Occipital lobe (tissue), 3 donors: ENCODE measurements at places on chromosomes 7 and 10. TPM values are rescaled to one million over a fixed set of nuclear protein-coding genes. Genes with fewer than 3 reads are reported as not detected.

DNA sequence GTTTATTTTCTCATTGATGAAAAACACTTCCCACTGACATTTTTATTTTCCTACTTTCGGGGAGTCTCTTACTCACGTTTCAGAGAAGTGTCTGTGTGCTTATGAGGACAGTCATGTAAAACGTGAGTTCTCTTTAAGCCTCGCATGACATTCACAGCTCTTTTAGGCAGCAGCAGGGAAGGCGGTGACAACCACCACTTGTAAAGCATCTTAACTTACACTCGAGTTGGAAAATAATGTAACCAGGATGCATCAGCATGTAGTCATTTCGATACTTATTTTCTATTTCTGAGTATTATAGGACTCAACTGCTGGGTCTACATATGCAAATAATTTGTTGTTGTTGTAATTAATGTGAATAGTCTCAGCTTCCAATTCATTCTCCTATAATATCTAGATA lies 153.6 kb downstream of the SEMA3D start:
- no peak for DNase-seq

DNA sequence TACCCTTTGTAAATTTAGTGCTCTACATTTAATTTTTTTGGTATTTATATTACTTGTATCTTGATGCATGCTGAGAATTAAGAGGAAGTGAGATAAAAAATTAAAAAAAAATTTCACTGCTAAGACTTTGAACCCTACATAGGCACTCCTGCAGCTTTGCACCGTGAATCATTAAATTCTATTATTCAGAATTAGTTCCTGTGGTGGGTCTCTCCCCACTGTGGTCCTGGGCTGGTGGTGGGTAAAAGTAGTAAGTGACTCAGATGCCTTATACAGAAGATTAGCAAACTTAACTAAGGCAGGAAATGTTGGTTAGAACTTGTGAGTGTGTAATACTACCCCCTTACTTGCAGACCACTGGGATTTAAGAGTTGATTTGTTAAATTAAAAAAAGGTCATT lies 72.6 kb downstream of the AP3M1 start:
- DNase-seq: no peak

Gene CDK13
- total RNA-seq: 161 TPM

Gene PDAP1
- 12.6 TPM for total RNA-seq

- DNase-seq: no peak
Observed at GRCh38 chr7:30831227-30831626, 60.0 kb downstream of the MINDY4 start.

DNA sequence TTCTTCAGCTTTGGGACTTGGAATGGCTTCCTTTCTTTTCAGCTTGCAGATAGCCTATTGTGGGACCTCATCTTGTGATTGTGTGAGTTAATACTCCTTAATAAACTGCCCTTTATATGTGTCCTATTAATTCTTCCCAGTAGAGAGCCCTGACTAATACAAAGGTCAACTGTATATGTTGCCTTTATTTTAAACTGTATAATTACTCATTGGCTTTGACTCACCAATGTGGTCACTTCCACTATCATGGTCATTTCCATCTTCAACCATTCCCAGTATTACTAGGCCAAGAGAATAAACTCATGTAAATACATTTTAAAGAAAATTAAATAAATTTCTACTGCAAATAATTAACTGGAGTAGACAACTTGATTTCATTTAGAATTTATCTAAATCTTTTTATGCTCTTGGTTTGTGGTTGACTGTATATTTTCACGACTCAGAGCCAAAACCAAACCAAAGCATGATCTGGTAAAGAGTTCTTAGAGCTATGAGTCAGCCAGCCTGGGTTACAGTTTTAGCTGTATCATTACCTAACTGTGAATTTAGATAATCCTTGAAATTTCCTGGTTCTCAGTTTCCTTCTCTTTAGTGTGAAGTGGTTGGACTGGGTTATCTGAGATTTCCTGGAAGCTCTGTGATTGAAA lies 188.4 kb downstream of the PPP1R3A start:
- DNase-seq: no peak

GRCh38 chr7:44990109-44991023 lies 9.6 kb upstream of the CCM2 start:
- DNase-seq: no peak

DNA sequence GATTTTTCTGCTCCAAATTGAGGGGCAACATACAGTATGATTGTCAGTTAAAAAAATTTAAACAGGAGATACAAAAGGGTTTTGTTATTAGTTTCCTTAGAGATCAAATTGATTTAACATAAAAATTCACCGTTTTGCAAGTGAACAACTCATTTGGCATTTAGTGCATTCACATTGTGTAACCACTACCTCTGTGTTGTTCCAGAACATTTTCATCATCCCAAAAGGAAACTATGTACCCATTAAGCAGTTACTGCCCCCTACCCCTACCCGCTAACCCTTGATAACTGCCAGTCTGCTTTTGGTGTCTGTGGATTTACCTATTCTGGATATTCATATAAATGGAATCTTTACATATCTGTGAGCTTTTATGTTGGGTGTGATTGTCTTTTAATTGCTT lies 3.1 kb downstream of the ZRANB1 start:
- no peak for DNase-seq

- no peak for DNase-seq
Observed at GRCh38 chr7:71334541-71334940, 202.6 kb downstream of the GALNT17 start.

GRCh38 chr10:95748349-95748748 lies 7.6 kb upstream of the ENTPD1 start:
- DNase-seq: no peak

DNA sequence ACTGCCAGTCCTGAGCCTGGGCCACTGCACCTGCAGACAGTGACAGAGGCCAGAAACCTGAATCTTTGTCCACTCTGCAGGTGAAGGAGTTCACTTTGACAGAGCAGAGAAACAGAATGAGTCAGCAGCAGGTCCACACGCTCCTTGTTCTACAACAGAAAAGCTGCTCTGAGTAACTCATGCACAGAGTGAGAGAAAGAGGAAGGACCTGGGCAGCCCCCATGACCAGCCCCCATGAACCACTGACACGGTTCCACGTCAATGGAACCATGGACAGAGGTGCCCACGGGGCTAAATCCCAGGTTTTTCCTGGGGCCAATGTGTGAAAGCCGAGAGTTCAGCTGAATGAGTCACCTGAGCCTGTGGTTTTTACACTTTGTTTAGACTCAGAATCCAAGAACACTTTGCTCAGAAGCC lies 40.8 kb upstream of the CTBP2 start:
- DNase-seq: no peak

Gene TYW1B
- 1.9 TPM for total RNA-seq

DNA sequence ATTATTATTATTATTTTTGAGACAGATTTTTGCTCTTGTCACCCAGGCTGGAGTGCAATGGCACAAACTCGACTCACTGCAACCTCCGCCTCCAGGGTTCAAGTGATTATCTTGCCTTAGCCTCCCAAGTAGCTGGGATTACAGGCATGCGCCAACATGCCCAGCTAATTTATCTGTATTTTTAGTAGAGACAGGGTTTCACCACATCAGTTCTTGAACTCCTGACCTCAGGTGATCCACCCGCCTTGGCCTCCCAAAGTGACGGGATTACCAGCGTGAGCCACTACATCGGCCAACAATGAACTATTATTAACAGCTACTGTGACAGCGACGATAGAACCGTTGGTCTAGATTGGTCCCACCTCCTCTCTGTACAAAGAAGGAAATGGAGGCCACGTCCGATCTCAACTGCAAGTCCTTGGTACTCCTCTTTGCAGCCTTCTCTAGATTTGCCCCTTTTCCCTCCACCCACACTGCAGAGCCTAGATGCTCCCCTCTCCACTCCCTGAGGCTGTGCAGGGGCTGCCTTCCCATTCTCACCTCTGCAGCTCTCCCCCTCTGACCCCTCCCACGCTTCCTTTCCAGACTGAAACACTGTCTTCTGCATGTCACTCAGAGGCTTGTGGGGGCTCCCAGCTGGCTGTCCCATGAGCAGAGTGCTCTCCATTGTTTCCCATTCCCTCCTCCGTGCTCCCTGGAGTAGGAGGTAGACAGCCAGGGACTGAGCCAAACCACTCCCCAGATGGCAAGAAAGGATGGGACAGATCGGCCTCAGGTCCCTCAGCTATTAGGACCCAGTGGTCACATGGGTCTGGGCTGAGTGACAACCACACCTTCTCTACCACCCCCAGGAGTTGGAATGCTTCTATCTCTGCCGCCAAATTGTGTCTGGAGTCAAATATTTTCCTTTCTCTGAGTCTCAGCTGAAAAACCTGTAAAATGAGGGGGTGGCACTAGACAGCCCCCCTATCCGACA lies 2.3 kb downstream of the LOXL4 start:
- DNase-seq: no peak

DNA sequence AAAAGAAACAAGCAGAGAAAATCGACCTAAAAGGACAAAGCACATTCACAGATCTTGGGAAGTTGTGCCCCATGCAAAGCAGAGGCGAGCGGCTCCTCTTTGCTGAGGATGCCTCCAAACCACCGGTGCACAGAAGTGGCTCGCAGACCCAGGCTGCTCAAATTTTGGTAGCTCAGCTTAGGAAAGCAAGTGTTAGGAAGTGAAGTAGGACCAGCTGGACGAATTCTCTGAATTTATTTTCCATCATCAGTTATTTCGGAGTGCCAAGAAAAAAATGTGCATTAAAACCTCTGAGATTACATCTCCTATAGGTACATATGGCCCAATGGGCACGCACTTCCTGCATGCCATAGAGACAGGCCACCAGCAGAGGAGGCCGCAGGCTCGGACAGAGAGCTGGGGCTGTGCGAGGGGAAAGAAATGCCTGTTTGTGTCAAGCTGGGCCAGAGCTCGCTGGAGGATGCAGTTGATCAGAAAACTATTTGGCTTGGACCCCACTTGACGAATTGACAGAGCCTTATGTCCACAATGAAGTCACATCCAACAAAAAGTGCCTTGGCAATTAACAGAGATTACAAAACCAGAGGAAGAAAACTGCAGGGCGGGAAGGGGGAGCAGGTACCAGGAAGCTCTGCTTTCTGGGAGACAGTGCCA lies 122.3 kb upstream of the LYZL2 start:
- peak; percentile 76 for DNase-seq

DNA sequence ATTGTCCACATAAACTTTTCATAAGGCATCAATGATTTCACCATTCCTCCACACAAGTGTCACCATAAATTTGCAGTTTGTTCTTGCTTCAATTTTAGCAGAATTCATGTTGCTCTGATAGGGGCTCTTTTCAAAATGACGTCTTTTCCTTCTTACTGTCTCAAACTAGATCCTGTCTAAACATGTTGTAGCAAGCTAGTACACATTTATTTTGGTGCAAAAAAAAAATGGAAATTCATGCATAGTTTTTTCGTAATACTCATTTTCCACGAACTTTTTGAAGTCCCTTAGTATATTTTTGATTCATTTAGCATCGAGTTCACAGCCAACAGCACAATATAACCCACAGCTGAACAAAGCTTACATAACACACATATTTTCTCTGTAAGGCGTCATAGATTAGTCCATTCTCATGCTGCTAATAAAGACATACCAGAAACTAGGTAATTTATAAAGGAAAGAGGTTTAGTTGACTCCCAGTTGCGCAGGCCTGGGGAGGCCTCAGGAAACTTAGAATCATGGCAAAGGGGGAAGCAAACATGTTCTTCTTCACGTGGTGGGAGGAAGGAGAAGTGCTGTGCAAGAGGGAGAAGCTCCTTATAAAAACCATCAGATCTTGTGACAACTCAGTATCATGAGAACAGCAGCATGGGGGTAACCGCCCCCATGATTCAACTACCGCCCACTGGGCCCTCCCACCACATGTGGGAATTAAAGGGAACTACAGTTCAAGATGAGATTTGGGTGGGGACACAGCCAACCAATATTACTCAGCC lies 301.5 kb downstream of the CCDC3 start:
- no peak for DNase-seq

DNA sequence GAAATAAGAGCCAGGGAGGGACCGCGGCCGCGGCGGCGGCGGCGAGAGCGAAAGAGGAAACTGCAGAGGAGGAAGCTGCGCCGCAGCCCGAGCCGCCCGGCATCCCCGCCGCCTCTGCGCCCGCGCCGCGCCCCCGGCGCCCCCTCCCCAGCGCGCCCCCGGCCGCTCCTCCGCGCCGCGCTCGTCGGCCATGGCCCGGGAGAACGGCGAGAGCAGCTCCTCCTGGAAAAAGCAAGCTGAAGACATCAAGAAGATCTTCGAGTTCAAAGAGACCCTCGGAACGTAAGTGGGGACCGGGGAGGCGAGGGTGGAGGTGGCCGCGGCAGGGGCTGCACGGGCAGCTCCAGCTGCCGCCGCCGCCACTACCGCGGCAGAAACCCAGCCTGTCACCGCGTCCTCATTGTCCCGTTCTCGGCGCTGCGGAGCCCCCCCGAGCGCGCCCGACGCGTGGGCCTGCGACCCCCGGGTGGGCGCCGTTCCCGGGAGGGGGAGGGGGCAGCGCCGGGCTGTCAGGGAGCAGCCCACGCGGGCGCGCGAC lies 351 bp downstream of the CAMK1D start:
- no peak for DNase-seq
